Stimulated activated CD4-positive, alpha-beta T cell treated with anti-CD3 and anti-CD28 coated beads, Interleukin-1b, Interleukin-23, amount 100 ng/mL, for 4 hours (primary cell): ENCODE measurements at places on chromosomes 16 and 17.

DNA sequence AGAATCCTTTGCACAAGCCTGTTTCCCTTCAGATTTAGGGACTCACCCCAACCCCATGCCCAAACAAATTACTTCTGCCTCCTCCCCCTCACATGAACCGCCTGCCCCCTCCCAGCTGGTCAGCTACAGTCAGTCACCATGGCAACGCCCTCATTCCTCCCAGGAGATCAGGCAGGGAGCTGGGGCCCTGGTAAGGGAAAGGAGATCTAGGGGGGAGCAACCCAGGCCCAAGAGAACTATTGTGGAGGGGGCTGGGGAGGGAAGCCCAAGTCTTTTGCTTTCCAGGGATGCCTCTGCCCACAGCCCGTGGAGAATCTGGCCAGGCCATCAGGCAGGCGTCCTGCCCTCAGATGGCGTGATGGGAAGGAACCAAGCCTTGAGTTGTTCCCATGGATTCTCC lies 2.8 kb downstream of the FAM171A2 start:
- DNase-seq, result no peak

DNA sequence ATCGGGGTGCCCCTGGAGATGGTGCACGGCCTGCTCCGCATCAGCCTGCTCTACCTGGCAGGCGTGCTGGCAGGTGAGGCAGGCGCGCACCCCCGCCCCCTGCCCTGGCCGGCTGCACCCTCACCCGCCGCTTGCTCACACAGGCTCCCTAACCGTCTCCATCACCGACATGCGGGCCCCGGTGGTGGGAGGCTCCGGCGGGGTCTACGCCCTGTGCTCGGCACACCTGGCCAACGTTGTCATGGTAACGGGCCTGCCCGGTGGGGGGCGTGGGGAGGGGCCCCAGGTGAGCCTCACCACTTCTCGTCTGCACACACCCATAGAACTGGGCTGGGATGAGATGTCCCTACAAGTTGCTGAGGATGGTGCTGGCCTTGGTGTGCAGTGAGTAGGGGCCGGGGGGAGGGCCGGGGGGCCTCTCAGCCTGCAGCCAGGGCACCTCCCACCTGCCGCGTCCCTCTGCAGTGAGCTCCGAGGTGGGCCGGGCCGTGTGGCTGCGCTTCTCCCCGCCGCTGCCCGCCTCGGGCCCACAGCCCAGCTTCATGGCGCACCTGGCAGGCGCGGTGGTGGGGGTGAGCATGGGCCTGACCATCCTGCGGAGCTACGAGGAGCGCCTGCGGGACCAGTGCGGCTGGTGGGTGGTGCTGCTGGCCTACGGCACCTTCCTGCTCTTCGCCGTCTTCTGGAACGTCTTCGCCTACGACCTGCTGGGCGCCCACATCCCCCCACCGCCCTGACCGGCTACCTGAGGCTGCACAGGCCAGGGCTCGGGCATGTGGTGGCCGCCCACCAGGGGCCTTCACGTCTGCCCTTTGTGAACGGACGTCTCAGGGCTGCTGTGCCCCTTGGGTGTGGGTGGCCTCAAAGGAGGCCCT lies 2.1 kb downstream of the RHBDL1 start:
- no peak for DNase-seq

DNA sequence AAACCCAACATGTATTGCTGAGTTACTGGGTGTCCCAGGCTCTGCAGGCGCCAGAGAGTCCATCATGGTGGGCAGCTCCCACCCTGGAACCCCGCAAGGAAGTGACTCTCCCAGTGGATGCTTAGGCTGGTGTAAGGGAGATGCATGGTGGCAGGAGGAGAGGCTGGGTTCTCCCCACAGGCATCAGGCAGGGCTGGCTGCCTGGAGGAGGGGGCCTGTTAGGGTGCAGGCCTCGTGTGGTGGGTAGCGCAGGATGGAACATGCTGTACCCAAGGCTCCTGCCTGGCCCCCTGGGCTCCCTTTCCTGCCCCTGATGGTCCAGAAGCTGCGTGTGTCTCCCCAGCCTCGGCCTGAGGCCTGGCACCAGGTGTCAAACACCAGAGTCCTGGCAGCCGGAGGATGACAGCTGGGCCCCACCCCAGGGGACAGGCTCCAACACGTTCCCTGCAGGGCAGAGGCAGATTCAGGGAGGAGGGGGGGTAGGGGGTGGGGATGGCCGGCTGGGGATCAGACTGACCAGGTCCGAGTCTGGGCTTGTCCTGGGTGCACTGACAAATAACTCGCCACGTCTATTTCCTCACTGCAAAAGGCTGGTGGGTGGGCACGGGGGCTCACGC lies 40.2 kb upstream of the CIBAR2 start:
- no peak for DNase-seq

DNA sequence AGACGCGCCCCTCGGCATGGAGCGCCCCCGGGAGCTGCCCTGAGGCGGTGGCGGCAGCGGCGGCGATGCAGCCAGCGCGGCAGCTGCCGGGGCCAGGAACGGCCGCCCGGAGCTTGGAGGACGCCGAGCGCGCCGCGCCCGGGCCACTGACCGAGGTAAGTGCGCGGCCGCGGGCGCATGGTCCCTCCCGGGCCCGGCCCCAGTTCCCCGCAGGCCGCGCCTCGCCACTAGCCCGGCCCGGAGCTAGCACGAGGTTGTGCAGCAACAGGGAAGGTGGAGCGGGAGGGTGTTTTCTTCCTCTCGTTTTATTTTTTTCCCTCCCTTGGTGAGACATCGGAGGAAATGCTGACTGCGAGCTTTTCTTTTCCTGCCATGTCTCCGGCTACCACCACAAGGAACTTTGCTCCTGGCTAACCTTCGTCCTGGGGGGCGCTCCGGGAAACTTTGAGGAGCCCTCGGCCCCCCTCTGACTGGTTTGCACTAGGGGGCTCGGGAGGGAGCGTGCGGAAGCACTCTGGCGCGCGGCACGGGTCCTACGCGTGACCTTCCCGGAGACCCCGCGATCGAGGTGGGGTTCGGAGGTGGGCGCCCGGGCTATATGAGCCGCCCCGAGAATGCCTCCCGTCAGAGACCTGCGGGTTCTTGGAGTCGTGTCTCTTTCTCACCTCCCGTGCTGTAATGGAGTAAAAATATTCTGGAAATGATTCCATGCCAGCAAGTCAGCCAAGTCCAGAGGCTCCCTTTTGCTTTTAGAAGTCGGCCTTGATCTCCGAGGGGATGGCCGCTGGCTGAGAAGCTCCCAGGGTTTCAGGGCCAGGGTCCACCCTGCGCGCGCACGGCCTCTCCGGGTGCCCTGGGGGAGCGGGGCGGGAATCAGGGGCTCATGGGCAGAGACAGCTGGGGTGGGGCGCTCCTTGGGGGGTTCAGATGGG lies 868 bp downstream of the KCNJ12 start:
- no peak for DNase-seq

DNA sequence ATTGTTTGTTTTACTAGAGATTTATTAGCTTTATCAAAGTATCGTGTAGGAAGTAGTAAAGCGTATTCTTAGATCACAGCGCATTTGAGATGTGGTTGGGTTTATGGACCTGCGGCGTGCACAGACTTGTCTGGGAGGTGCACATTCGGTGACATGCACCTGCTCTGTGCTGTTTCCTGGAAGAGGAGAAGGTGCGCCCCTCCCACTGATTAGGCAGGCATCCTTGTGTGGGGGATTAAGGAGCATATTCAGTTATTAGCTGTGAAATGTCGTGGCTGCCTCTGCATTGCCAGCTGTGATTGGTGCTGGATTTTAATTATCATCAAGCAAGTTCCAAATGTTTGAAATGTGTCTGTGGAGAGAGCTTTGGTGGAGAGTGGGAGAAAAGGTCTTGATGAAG lies 903.8 kb upstream of the RBFOX1 start:
- no peak for DNase-seq

- peak; percentile 78 for DNase-seq
These were observed 26.5 kb upstream of the LASP1NB start for GRCh38 chr17:38898812-38899348.

DNA sequence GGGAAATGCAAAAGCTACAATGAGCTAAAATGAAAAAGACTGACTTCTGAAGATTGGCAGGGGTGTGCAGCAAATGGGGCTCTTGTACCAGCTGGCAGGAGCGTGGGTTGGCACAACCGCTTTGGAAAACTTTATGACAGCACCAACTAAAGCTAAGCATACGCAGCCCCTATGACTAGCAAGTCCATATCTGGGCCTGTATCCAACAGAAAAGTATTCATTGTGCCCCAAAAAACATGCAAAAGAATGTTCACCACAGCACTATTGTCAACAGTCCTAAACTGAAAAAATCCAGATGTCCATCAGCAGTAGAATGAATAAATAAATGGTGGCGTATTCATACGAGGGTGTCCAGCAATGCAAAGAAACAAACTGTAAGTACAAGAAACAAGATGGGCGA lies 22.6 kb upstream of the ITGA3 start:
- DNase-seq, result no peak

GRCh38 chr17:33396818-33397217 lies 103.7 kb upstream of the ASIC2 start:
- DNase-seq, result no peak

DNA sequence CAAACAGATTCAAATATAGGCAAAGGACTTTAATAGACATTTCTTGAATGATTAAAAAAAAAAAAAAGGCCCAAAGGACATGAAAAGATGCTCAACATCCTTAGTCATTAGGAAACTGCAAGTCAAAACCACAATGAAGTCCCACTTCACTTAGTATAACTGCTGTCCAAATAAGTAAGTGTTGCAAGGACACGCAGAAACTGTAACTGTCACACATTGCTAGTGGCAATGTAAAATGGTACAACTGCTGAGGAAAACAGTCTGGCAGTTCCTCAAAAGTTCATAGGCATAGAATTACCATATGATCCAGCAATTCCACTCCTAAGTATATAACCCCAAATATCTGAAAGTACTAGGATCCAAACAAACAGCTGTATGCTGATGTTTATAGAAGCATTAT lies 112.7 kb downstream of the BRIP1 start:
- no peak for DNase-seq

DNA sequence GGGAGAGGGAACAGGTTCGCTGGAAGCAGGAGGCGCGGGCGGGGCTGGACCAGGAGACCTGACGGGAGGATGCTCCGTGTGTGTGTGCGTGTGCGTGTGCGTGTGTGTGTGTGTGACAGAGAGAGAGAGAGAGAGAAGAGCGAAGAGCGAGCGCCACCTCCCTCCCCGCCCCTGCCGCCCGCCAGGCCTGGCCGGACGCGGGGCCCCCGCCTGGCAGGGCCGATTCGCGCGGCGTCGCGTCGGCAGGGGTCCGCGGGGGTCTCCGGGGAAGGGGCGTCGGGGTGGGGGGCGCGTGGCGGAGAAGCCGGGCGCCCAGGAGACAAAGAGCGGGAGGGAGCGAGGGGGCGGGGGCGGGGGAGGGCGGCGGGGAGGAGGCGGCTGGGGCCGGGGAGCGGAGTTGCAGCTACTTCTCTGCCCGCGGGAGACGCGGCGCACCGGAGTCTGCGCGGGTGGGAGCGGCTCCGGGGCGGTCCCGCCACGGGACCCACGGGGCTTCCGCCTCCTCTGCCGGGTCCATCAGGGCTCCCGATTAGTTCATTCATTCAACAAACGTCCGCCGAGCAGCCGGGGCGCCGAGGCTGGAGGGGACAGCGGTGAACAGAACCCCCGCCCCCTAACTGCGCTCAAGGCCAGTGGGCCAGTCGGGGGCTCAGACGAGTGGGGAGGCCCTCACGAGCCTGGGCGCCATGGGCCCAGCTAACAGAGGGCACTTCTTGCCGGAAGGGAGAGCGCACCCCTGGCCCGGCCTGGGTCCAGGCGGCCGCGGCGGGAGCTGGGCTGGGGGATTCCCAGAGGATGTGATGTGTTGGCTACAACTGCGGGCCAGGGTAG lies at the start of gene SAMD14:
Gene SAMD14 (minus strand): TSS at position 433 of the 831 bp plus-strand sequence. CDS start 5,201 bp downstream, outside the sequence.
- DNase-seq, result no peak

DNA sequence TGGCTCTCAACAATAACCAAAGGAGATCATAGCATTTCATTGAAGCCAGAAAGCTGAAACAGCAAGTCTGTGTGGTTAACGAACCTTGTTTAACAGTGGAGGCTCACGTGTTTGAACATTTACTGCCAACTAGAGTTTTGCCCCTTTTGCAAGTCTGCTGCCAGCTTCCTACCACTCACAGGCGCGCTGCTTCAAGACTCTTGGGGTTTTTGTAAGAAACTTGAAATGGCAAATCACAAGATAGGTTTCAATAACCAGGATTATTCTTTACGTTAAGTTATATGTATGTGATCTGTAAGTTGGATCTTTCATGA lies 1.2 kb downstream of the SNTB2 start:
- DNase-seq, result peak; percentile 8

DNA sequence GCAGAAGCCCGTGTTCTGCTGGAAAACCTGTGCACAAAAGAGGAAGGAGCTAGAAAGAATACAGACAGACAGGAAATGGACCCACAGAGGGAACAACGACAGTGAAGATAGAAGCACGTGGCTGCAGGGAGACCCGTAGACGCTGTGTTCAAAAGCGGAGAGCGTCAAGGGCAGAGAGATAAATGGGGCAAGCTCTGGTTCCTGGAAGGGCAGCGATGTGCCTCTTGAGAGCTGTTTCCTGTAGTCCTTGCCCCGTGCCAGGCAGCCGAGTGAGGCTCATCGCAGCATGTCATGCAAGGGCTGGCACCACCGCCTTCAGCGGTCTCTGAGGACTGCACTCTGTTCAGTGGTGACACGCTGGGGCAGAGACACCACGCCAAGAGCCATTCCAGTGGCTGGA lies 43.6 kb upstream of the CACNG5 start:
- no peak for DNase-seq

GRCh38 chr16:53043428-53043831 lies 9.3 kb downstream of the CHD9NB start:
- DNase-seq, result no peak

DNA sequence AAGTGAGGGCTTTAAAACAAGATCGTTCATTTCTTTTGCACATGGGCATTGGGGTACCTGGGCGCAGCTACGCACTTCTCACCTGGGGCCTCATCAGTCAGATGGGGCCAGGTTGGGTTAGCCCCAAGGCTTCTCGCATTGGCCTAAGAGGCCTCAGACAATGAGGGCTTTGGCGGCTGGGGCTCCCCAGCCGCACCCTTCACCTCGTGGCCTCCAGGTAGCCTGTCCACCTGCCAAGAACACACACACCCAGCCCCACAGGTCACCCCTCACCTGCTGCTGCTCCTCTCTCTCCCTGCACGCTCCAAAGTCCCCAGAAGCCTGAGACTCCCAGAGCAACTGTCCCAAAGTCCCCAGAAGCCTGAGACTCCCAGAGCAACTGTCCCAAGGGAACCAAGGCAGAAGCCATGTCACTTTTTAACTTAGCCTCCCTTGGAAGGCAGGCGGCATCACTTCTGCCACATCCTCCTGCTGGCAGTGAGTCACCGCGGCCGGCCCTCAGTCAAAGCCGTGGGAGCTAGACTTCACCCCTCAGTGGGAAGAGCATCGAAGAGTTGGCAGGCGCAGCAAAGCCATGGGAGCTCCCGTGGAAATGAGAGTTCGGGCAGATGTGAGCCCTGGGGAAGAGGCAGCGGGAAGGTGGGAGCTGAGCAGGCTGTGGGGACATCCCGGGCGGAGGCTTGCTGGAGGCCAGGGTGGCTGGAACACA lies 78.9 kb upstream of the PLCG2 start:
- DNase-seq, result no peak

GRCh38 chr16:63497408-63497807 lies 1461.2 kb upstream of the CDH8 start:
- DNase-seq, result no peak
